ENCODE measurements at places on chromosomes 6 and 20.

- DNase-seq: no peak
These were observed 145.6 kb downstream of the JARID2 start for GRCh38 chr6:15391500-15391899.

GRCh38 chr6:124132256-124132655 is 328.6 kb downstream of the NKAIN2 start:
- DNase-seq: no peak

DNA sequence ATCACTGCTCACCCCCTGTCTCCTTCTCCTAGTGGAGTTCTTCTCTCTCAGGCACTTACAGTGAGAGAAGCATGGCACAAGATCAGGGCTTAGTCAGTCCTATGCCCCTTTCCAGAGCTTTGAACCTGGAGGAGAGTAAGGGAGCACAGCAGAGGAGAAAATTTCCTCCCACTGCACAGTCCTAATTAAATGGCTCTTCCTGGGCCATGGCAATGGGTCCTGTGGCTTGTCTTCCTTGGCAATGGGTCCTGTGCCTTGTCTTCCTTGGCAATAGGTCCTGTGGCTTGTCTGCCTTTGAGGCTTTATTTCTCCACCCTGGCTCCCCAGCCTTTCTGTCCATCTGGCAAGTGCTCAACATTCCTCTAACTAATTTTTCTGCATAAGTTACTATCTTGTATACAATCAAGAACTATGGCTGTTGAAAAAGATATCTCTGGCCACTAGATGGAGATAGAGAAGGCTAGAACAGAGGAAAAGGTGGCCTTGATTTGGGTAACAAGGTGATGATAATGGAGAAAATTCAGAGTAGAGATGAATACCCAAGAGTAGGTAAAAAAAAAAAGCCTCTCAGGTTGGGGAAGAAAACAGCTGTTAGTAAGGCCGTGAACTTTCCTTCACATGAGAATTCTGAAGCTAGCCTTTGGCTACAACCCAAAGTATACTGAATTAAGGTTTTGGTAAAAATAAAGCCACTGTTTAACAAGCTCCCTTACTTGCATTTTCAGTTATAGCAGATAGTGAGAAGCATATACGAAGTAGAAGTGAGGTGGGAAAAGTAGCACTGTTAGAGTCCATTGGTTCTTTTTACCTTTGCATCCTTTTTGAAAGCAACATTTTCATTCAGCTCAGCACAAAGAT is 504.9 kb downstream of the DOK5 start:
- DNase-seq: no peak

GRCh38 chr20:24753130-24753529 is 195.9 kb upstream of the CST7 start:
- DNase-seq: no peak

- DNase-seq: no peak
These were observed 82.6 kb downstream of the CDC5L start for GRCh38 chr6:44470115-44470464.
